Astrocyte (in vitro differentiated cells and primary cell): ENCODE measurements at places on chromosomes 2 and 18. TPM values are rescaled to one million over a fixed set of nuclear protein-coding genes. Genes with fewer than 3 reads are reported as not detected.

GRCh38 chr2:20594957-20595356 lies 55.9 kb downstream of the HS1BP3 start:
- no peak for DNase-seq

GRCh38 chr2:2744958-2745715 lies 414.1 kb upstream of the MYT1L start:
- DNase-seq, result no peak

GRCh38 chr18:24659827-24660720 lies 199.6 kb downstream of the HRH4 start:
- DNase-seq, result no peak

GRCh38 chr2:65880436-65880835 lies 448.0 kb upstream of the SPRED2 start:
- no peak for DNase-seq

GRCh38 chr2:69026691-69027459 lies 13.9 kb downstream of the ANTXR1 start:
- no peak for DNase-seq

GRCh38 chr2:59905731-59906130 lies 647.7 kb downstream of the BCL11A start:
- no peak for DNase-seq

- DNase-seq, result peak; percentile 89
Observed at GRCh38 chr2:43759195-43759594, 14.6 kb upstream of the DYNC2LI1 start.

DNA sequence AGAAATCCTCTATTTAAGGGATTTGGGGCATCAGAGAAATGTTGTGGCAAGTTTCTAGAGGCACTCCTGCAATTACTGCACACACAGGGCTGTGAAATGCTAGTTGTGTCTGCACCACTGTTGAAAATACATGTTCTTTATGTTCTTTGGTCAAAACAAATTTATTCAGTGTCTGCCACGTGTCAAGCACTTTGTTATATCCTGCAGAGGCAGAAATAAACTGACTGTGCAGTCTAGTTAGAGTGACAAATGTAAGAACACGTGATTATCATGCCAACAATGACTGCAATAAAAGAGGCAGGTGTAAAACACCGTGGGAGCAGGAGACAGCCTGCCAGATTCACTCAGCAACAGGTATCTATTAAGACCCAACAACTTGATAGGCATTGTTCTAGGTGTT lies 423.3 kb downstream of the LRP1B start:
- DNase-seq, result no peak

DNA sequence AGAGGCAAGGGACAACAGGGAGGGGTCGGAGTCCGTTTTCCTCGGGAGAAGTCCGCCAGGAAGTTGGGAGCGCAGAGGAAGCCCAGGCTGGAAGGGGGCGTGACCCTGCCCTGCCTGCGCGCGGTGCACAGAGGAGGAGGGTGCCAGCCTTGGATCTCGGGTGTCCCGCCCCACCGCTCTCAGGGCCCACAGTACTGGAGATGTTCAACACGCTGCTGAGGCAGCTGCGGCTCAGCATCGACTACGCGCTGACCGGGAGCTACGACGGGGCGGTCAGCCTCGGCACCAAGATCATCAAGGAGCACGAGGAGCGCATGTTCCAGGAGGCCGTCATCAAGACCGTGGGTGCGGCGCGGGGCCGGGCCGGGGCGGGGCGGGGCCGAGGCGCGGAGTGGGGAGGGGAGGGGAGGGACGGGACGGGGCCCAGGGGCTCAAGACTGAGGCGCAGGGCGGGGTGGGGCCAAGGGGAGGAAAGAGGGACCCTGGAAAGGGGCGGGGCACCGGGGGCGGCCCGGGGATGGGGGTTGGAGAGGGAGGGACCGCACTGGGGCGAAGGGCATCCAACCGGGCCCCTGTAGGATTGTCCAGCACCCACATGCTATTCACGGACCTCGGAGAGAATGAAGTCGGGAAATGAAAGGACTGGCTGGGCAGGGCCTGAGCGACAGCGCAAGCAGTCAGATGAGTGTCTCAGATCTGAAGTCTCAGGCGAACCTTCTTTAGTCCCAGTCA lies 36.6 kb downstream of the POMC start:
- DNase-seq, result no peak

- no peak for DNase-seq
Observed at GRCh38 chr18:13219593-13220159, 1.1 kb downstream of the LDLRAD4 start.

- DNase-seq, result no peak
Observed at GRCh38 chr2:64186699-64187605, 42.7 kb upstream of the PELI1 start.

GRCh38 chr18:52657043-52657805 lies 317.2 kb downstream of the DCC start:
- no peak for DNase-seq

GRCh38 chr2:239399921-239400595 lies 762 bp downstream of the HDAC4 start:
- no peak for DNase-seq

DNA sequence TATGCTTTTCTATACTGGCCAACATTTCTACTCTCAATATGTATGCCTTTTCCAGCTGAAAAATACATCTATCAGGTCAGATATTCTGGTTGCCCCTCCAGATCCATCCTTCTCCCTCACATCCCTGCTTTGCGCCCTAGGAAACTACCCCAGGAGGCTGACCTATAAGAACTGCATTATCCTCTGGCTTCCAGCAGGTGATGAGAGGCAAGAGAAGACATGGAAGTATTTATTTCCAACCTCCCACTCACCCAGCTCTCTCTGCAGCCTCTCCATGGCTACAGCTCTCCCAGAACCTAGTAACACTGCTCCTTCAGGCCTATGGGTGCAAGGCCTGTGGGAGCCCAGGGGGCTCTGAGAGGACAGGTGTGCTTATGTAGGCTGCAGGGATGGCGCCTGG lies 42.9 kb downstream of the ARID5A start:
- no peak for DNase-seq

- peak; percentile 27 for DNase-seq
Observed at GRCh38 chr18:41745166-41746049, 209.6 kb upstream of the PIK3C3 start.

GRCh38 chr2:85731606-85732005 lies 22.2 kb upstream of the ATOH8 start:
- DNase-seq, result no peak

- peak; percentile 56 for DNase-seq
Observed at GRCh38 chr2:191666732-191667131, 11.2 kb upstream of the NABP1 start.

DNA sequence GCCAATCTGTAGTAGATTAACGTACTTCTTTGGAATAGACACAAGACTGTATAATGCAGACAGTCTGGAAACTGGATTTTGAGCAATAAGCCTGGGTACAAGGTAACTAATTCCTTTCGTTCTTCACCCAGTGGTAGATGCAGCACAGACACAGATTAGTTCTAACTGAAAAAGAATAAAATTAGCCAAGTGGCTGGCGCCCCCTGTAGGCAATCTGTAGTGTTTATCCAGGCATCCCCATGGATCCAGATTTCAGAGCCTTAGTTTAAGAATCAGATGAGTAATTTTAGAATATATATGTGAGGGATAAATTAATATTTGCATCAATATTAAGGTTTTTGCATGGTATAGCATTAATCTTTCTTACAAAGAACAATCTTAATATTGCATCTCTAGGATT lies 563.9 kb downstream of the DCC start:
- DNase-seq, result no peak

DNA sequence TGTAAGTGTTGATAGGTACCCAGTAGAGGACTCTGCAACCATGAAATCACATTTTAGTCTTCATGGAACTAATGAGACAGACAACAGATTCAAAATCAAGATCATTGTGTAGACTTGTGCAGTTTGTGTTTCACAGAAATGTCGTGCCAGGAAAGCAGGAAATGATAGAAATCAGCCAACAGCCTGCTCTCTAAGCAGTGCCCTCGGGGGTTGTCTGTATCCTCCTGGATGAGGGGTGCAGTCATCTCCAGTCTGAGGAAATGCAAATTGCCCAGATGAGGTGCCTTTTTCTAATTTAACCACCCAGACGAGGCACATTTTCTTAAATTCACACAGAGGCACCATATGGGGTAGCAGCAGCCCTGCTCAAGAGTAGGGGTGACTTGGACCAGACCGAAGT lies 663.1 kb downstream of the XIRP2 start:
- DNase-seq, result no peak

DNA sequence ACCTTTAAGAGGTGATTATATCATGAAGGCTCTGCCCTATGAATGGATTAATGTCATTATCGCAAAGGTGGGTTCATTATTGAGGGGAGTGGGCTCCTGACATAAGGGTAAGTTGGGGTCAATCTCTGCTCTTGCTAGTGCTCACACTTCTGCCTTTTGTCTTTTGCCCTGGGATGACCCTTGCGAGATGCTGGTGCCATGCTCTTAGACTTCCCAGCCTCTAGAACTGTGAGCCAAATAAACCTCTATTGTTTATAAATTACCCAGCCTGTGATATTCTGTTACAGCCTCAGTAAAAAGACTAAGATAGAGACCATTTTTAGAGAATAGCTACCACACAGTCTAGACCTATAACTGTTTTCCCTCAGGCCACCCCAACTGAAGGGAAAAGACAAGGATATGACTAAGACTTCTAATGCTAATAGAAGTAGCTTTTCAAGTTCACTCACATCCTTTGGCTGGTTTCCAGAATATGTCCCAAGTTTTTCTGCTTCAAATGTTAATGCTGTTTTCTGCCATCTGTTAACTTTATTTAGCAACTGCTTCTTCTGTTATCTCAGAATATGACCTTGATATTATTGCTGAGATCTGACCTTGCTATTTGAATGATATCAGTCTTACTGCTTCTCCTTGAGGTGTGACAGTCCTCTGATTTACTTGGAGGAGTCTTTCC lies 65.1 kb upstream of the STAM2 start:
- peak; percentile 31 for DNase-seq

GRCh38 chr2:111653103-111653624 lies 230.8 kb downstream of the ANAPC1 start:
- DNase-seq, result no peak

DNA sequence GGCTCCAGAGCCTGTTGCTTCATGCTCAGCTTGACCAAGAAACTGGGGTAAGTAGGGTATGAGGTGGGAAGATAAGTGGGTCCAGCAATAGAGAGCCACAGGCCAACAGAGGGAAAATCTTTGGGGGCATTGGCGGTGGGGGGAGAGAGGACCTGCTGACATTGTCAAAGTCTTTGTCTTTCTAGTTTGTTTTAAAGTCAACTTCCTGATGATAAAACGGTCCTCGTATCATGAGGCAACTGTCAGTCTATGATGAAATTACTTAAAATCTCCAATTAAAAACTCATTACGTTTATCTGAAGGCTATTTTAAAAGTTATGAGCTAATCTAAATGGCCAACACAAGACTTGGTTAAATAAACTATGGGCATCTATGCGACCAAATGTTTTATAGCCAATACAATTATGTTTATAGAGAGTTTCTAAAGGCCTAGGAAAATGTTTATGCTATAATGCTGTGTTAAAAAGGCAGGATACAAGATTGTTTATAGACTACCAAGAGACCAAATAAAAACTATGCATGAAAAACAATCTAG lies 84.4 kb upstream of the CD28 start:
- no peak for DNase-seq

GRCh38 chr2:135742325-135742757 lies 686 bp downstream of the UBXN4 start:
- DNase-seq, result peak; percentile 69

DNA sequence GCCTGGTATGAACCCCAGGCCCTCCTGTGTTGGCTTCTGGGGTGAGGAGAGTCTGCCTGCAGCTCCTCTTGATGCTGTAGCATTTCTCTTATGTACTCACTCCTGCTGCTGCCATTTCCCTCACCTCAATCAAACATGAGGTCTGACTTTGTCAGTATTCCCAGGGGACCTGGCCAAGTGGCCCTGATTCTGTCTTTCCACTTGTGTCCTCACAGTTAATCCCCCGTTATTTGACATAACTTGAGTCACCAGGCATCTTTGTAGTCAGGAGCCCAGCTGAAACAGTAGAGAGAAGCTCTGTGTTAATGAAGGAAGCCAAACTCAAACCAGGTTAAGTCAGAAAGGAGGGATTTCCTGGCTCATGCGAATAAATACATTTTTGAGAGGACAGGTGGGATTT lies 55.0 kb downstream of the SLC9A2 start:
- no peak for DNase-seq

- DNase-seq, result no peak
Observed at GRCh38 chr2:135641156-135642068, 100.2 kb upstream of the UBXN4 start.

DNA sequence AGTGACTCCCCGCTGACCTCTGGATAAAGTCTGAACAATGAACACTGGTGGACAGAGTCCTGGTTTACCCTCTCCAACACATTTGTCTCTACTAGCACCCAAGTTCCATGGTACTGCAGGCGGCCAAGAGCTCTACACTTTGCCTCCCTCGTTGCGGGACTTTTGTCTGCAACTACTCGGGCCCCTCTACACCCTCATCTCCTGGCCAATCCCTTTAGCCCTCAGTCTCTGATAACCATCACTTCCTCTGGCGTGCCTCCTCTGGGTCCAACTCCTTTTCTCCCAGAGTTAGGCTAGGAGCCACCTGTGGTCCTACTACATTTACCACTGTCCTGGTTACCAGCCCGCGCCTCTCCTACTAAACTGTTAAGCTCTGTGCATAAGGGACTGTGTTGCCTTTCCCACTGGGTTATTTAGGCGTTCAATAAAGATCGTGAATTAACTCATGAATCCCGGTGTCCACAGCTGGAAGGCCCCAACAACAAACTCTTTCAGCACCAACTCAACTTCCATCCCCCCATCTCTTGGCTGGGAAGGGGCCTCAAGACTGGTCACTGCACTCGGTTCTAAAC lies 757 bp downstream of the HDHD2 start:
- DNase-seq, result peak; percentile 2

Gene CXCR1
- not detected in 2 replicates for total RNA-seq

Gene SCN2A
- total RNA-seq, result 7.5 and 8.2 TPM in 2 replicates

Gene CCDC148
- 1.4 and 2.4 TPM in 2 replicates for total RNA-seq

Gene PKDCC
- total RNA-seq, result 6.9 and 9.7 TPM in 2 replicates

Gene SERPINB3
- not detected in 2 replicates for total RNA-seq

Gene MTCL1
- 48.6 and 59.3 TPM in 2 replicates for total RNA-seq

Gene MYO5B
- total RNA-seq, result 7.2 and 8.3 TPM in 2 replicates

Gene GPR148
- not detected in 2 replicates for total RNA-seq

Gene TNFAIP6
- total RNA-seq, result 0.75 and 1.4 TPM in 2 replicates

Gene GPR155
- total RNA-seq, result 9.3 and 11.0 TPM in 2 replicates

Gene CCDC102B
- 7.9 and 10.2 TPM in 2 replicates for total RNA-seq

Gene EGR4
- not detected in 2 replicates for total RNA-seq

Gene GALNT5
- 2.2 and 3.1 TPM in 2 replicates for total RNA-seq

Gene RGPD3
- total RNA-seq, result 0.10 and 0.16 TPM in 2 replicates
